ENCODE measurements at places on chromosomes 5 and 9. TPM values are rescaled to one million over a fixed set of nuclear protein-coding genes. Genes with fewer than 3 reads are reported as not detected.

Gene SPRY4
- 41.9 TPM for total RNA-seq

Gene RLN1
- not detected for total RNA-seq

Gene CEMIP2
- total RNA-seq: 13.7 TPM

Gene ZDHHC11B
- 0.17 TPM for total RNA-seq

Gene ARL14EPL
- not detected for total RNA-seq

Gene PCA3
- not detected for total RNA-seq

Gene NEUROG1
- total RNA-seq: not detected

Gene CA9
- total RNA-seq: not detected

Gene CERCAM
- total RNA-seq: 4.1 TPM

Gene INSL6
- not detected for total RNA-seq

Gene CNTFR
- total RNA-seq: not detected

Gene PCSK1
- total RNA-seq: 4.4 TPM

Gene ANKRD31
- total RNA-seq: 0.56 TPM

Gene ASS1
- total RNA-seq: 299 TPM

Gene LHX3
- 0.22 TPM for total RNA-seq

Gene NME5
- total RNA-seq: not detected

Gene PRR7
- 15.0 TPM for total RNA-seq

Gene ITGA2
- 14.1 TPM for total RNA-seq

Gene BNC2
- not detected for total RNA-seq

Gene FIBCD1
- total RNA-seq: 2.8 TPM

Gene SPACA9
- 4.4 TPM for total RNA-seq

Gene AOPEP
- 32.4 TPM for total RNA-seq

Gene ZNF474
- 0.56 TPM for total RNA-seq

Gene PTCD2
- total RNA-seq: 20.3 TPM

Gene SPINK6
- total RNA-seq: 1.9 TPM

Gene PNPLA7
- 1.2 TPM for total RNA-seq

Gene MUSK
- not detected for total RNA-seq

Gene TMEM215
- total RNA-seq: not detected

Gene SLC4A9
- total RNA-seq: not detected

Gene MYMK
- not detected for total RNA-seq

Measured in MCF 10A (cell line).